ENCODE measurements at places on chromosomes 1 and 21.

- peak; percentile 75 for DNase-seq
Observed at GRCh38 chr1:246708166-246708565, 16.0 kb upstream of the SCCPDH start.

DNA sequence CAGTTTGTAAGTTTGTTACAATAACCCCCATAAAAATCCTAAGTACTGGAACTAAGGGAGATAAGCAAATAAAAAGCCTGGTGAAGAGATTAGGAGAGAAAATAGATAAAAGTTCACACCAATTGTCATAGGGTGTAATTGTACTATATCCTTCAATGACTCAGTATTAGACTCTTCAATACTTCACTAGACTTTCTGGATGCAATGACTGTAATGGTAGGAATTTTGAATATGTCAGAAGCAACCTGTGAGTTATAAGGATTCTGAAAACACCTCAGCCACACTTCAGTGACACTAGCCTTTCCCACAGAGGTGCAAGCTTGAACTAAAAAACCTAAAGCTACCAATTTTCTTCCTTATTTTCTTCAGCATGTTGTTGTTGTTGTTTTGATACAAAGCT, 147.9 kb downstream of the PTGER3 start:
- DNase-seq = no peak

- DNase-seq = peak; percentile 25
Observed at GRCh38 chr1:160096274-160097116, 1.9 kb downstream of the IGSF8 start.

DNA sequence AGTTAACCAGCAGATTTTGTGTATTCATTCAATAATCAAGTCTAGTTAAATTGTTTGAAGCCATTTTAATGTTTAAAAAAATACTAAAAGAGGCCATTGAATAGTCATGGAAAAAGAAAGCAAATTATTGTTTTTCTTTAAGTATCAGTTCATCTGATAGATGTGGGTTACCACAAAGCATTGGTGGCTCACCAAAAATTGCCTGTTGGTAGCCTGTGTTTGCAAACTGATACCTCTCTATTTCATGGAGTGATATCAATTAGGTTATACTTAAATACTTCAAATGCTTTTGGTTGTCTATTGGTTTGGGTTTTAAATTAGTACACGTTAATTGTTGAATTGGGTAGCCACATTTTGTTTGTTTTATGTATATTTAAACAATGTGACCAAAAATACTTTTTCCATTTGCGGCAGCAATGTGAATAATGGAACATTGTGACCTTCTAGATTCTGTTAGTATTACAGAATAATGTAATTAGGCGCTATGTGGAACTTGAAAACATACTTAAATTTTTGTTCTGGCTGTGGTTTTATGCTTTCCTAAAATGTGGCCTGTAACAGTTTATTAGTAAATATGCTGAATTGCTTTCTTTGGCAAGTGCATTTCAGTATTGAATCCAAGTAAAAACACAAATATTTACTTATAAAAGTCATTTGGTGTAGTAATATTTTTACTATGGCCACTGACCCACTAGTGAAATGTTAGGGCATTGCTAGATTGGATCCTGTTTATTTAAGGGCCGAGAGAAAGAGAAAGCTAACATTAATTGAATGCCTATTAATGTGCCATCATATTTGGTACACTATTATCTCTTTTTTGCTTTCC, 37.1 kb upstream of the NBL1 start:
- DNase-seq = peak; percentile 58

All from hematopoietic multipotent progenitor cell treated with erythropoietin and hydrocortisone succinate and interleukin-3 and kit ligand, for 4 days (in vitro differentiated cells).